ENCODE measurements at places on chromosomes 6 and 20.

DNA sequence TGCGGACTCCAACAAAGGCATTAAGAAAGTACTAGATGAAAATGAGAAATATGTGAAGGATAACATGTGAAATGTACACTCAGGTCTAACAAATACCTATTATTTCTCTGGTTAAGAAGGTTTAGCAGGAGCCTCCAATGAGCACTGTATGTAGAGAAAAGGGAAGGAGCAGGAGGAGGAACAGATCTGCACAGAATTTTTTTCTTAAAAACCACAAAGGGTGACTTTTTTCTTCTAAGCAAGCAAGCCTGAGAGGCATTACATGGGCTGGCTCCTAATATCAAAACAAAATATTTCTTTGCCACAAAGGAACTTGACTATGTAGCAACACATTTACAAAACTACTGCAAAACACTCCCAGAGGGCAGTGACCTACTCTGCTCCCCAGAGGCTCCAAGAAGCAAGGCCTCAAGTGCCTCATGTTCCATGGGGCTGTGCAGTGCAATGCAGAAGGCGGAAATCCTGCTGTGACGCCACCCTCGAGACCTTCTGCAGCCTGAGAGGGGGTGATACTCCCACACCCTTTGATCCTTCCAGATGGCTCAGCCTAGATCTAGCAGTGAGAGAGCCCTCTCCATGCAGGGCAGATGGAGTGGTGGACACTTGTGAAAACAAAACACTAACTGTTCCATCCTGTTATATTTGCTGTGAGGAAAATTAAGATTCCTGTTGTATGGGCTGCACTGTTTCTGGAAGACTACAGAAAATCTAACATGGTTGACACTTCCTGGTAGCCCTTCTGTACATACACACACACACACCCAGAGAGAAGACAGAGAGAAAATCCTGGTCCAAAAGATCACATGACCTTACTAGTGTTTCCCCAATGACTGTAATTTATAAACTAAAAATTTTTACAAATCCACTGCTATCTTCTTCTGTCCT is 36.0 kb upstream of the SMIM29 start:
- peak; percentile 96 for DNase-seq

DNA sequence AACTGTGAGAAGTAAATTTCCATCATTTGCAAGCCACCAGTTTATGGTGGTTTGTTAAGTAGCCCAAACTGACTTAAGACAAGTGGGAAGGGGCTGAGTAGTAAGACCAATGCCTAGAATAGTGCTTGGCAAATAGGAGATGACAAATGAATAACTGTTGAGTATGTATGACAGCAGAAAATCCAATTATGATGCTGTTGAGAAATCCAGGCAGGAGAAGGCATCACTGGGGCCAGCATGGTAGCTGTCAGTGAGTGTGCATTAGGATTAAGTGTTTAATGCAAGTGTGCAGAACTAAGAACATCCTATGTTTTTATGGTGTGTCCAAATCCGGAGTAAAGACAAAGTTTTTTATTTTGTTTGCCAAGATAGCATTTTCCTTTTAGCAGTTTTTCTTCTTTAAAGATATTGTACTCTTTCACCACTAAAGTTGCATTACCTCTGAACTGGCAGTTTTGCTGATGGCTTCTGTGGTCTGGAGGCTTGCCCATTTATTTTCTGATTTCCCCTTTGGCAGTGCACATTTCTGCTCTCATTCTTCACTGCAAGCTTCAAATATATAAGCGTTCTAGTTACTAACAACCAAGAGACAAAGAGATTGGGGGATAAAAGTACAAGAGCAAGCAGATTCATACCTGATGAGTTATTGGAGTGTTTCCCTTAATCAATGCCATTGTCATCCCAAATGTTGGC is 289.7 kb downstream of the KCNQ5 start:
- peak; percentile 64 for DNase-seq

DNA sequence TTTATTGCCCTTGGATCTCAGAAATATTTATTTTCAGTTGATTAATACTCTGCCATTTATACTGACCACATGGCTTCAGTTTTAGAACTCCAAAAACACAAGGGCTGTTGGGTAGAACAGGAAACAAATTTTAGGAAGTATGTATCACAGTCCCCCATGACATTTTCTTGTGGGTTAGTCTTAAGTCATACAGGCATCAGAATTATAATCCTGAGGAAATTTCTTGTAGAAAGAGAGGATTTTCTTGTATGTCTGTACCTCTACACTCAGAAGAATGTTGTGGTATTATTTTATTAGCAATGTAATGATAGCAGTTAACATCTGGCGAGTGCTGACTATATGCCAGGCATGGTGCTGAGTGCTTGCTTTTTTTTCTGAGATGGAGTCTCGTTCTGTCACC is 302.9 kb downstream of the CLIC5 start:
- DNase-seq: peak; percentile 33

GRCh38 chr20:24979036-24979960 is 13.3 kb downstream of the APMAP start:
- no peak for DNase-seq
